Activated CD4-positive, CD25-positive, alpha-beta regulatory T cell treated with anti-CD3 and anti-CD28 coated beads, Interleukin-2, amount 50 U/mL, for 72 hours (primary cell): ENCODE measurements at places on chromosomes 2 and 18.

DNA sequence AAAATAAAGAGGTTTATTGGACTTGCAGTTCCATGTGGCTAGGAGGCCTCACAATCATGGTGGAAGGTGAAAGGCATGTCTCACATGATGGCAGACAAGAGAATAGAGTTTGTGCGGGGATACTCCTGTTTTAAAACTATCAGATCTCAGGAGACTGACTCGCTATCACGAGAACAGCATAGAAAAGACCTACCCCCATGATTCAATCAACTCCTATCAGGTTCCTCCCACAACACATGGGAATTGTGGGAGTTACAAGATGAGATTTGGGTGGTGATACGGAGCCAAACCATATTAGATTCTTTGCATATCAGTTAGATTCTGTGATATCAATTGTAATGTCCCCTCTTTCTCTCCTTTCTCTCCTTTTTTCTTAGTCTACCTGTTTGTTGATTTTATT lies 1178.7 kb upstream of the LRRTM1 start:
- no peak for DNase-seq

- no peak for DNase-seq
Measured at GRCh38 chr2:14348247-14348646, 284.3 kb upstream of the LRATD1 start.

GRCh38 chr2:102383722-102384121 lies 28.1 kb downstream of the IL18R1 start:
- DNase-seq: no peak

DNA sequence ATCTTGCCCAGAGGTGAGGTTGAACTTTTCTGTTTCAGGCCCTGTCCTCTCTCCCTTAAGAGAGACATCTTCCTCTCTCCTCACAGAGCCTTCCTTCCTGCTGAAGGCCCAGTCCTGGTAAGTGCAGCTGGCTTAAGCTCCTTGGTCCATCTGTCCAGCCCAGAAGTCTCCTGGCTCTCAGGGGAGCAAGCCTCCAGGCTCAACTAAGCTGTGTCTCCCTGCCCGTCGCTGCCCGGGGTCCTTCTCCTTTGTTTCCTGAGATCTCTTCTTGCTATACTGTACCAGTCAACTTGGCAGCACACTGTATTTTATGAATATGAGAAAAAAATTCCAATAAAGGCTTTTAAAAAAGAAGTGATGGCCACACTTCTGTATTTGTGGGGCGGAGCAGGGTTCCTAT lies 77.4 kb downstream of the KCNF1 start:
- peak; percentile 1 for DNase-seq

GRCh38 chr18:79572848-79573451 lies 106.7 kb upstream of the CTDP1 start:
- DNase-seq: peak; percentile 5

GRCh38 chr2:152189622-152190495 lies 14.3 kb upstream of the STAM2 start:
- no peak for DNase-seq

GRCh38 chr18:59352250-59352855 lies 6.7 kb downstream of the LMAN1 start:
- DNase-seq: no peak

- no peak for DNase-seq
Measured at GRCh38 chr18:61531182-61531581, 198.0 kb downstream of the CDH20 start.

DNA sequence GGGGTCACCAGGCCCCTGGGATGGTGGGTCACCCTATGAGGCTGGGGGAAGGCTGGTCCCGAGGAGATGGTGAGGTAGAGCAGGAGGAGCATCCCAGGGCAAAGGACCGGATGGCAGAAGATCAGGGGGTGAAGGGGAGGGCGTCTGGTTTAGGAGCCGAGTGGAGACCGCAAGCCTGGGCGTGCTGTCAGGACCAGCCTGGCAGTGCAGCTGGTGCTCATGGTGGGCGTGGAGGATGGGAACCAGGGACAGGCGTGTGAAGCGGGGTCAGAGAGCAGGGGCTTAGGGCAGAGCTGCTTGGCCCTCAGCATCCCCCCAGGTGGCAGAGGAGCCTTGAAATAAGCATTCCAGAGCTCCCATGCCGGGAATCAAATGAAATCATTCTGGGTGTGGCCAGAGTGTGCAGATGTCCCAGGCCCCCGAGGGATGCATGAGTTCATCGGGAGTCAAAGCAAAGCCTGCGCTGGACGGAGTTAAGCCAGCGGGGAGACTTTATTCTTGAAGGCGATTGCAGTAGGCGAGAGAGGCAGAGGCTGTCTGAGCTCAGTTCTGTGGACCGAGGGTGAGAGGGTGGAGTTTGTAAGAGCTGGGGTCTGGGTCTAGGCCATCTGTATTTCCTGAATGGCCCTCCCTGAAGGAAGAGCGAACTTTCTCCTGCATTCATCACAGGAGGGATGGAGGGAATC lies 33.1 kb upstream of the MBP start:
- DNase-seq: no peak

DNA sequence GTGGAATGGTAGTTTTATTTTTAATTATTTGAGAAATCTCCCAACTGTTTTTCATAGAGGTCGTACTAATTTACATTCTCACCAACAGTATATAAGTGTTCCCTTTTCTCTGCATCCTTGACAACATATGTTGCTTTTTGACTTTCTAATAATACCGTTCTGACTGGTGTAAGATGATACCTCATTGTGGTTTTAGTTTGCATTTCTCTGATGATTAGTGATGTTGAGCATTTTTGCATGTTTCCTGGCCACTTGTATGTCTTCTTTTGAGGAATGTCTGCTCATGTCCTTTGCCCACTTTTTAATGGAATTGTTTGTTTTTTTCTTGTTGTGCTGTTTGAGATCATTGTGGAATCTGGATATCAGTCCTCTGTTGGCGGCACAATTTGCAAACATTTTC lies 242.5 kb downstream of the ZNF521 start:
- DNase-seq: no peak

- DNase-seq: no peak
Measured at GRCh38 chr2:88764850-88765153, 73.3 kb downstream of the RPIA start.

GRCh38 chr18:58559427-58560186 lies 69.3 kb downstream of the ALPK2 start:
- no peak for DNase-seq

DNA sequence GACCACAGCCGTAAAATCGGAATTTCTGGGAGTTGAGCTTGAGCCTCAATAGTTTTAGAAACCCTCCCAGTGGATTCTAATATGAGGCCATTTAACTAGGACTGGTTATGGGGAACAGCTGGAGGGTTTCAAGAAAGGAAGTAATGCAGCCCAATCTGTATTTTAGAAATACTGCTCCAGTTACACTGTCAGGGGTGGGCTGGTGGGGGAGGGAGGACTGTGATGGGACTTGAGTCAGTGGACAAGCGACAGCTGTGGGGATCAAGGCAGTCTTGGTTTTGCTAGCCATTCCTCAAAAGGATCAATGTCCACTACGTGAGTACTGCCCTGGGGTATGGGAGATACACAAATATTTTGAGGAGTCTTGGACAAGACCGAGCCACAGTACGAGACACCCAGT lies 34.8 kb downstream of the ASB1 start:
- no peak for DNase-seq

DNA sequence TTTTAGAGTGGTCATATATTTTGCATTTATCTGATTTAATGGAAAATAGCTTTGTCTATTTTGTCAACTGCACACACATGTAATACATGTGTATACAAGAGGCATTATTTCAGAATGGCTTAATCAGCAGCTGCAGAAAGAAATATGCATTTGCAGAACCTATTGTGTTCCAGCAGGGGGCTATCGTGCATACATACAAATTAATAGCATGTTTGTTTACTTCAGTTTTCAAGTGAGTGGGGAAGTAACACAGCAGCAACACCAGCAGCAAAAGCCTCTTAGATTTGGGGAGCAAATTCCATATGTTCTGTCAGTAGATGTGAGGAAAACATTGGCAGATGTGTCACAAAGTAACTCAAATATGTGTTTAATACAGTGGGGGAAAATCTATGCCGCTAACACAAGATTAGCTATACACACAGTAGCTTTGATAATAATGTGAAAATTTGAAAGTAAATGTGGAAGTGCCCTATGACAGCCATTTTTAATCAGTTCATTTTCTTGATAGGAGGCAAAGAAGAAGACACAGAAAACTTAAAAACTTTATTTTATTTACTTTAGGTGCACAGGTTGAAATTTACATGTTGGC lies 218.1 kb downstream of the WDR7 start:
- DNase-seq: no peak
